Uterus (tissue), 4 donors: ENCODE measurements at places on chromosomes 6 and 20.

DNA sequence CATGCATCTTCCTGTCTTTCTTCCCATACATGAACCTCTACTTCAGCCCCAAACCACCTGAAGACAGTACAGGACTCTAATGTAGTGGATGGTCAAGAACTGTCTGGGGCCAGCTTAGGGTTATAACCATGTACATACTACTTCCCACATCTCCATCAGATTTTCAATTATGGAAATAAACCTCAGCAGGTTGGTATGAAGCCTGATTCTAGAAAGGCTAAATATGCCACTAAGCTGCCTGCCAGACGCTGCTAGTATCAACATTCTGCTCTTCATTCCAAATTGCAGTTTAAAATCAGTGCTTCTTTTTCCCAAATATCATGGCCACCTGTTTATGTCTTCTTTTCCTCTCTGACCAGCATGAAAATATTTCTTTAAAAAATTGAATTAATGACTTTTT, 99.2 kb upstream of the ID4 start:
- no peak for DNase-seq

- DNase-seq: no peak
Measured at GRCh38 chr6:157487110-157487773, 106.3 kb downstream of the ZDHHC14 start.

DNA sequence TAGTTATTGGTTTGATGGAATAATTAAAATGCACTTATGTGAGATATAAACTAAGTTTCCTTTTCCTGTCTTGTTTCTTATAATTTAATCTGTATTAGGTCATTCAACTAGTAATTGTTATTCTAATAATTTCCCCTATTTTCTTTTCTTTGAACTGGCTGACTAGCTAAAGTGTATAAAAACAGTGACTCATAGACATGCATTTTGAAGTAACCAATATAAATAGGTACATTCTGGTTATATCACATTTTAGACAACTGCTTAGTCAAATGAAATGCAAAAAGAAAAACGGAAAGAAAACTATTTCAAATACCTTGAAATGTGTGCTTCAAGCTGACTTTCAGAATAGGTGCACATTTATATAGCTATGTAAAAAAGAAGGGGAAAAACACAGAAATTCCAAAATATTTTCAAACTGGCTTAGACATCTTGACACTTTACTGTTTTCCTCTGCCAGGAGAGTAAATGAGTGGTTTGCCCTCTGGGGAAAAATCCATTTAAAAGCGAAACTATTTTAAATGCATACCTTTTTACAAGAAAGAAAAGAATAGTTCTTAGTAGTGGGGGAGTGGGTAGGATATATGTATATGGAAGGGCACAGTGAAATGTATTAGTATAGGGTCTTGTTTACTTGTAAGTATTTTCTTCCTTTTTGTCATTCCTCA, 28.3 kb downstream of the KCNQ5 start:
- no peak for DNase-seq

DNA sequence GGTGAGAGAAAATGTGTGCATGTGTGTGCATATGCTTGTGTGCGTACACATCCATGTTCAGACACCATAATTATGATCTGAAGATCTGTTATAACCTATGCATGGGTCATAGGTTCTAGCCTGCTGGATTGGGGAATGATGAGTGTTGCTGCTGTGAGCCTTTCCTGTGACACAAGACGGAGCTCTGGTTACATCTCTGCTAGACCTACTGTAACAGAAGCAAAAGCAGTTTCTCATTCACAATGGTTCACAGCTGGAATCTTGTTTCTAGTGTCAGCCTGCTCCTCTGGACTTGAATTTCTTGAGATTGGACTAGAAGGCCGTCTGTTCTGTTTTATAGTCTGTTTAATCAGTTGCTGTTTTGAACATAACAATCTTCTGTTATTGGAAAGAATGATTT, 40.1 kb downstream of the DEFB114 start:
- DNase-seq: no peak

- no peak for DNase-seq
Measured at GRCh38 chr6:193773-194310, 98.4 kb upstream of the DUSP22 start.

GRCh38 chr20:34859367-34859766, 13.3 kb downstream of the GGT7 start:
- DNase-seq: no peak

DNA sequence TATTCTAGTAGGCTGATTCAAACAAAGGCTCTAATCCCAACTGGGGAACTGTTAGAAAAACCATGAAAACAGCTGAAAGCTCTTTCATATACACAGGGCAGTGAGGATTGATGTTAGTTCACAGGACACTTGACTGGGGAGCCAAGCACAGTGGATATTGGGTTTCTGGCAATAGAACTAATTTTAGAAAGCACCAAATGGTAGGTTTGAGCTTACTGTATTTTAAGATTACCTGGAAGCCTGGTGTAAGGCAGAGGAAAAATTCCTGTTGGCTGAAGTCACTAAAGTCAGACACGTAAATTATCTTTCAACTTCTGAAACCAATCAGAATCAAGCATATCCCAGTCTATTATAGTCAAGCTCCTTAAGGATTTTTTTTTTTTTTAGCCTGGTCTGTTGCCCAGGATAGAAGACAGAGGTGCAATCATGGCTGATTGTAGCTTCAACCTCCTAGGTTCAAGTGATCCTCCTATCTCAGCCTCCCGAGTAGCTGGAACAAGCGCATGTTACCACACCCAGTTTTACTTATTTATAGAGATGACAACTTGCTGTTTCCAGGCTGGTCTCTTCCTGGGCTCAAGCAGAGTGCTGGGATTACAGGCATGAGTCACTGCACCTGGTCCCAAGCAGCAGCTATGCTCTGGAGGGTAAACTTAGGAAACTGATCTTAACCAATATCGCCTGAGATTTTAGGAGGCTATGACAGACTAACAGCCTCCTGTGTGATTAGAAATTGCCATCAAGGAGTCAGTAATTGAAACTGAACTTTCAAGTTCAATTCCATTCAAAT, 32.5 kb upstream of the SYNCRIP start:
- no peak for DNase-seq

DNA sequence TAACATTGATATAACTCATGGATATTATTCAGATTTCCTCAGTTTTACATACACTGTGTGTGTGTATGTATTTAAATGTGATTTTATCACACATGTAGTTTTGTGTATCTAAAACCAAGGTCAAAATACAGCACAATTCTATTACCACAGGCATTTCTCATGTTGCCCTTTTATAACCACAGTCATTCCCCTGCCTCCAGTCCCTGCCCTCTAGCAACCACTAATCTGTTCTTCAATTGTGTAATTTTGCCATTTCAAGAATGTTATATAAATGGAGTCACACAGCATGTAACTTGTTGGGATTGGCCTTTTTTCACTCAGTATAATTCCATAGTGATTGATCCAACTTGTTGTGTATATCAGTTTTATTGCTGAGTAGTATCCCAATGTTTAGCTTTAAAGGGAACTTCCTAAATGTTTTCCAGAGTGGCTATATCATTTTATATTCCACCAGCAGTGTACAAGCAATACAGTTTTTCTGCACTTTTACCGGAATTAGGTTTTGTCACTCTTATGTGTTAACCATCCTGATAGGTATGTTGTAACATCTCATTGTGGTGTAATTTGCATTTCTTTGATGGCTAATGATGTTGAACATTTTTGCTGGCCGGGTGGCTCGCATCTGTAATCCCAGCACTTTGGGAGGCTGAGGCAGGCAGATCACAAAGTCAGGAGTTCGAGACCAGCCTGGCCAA, 338.2 kb downstream of the SOX4 start:
- no peak for DNase-seq

- no peak for DNase-seq
Measured at GRCh38 chr6:16314296-16314695, 75.9 kb downstream of the GMPR start.

GRCh38 chr20:47778398-47779354, 6.6 kb downstream of the SULF2 start:
- DNase-seq: no peak

DNA sequence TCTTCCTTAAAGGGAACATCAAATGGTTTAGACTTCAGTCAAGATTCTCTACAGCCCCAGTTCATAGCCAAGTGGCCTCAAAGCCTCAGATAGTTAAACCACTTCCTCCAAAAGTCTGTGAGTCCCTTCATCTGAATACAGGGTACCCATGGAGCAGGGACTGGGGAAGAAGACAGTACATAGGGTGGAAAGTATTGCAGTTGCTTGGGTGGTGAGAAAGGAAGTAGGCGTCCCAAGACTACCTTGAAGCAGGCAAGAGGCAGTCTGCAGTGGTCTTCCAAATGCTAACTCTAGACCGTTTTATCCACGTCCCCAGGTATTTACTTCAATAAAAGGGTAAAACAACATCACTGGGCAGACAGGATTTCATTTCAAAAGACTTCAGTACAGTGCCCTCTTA, 2.0 kb downstream of the FYN start:
- DNase-seq: no peak

GRCh38 chr6:158506601-158507000, 53.3 kb upstream of the TMEM181 start:
- no peak for DNase-seq

DNA sequence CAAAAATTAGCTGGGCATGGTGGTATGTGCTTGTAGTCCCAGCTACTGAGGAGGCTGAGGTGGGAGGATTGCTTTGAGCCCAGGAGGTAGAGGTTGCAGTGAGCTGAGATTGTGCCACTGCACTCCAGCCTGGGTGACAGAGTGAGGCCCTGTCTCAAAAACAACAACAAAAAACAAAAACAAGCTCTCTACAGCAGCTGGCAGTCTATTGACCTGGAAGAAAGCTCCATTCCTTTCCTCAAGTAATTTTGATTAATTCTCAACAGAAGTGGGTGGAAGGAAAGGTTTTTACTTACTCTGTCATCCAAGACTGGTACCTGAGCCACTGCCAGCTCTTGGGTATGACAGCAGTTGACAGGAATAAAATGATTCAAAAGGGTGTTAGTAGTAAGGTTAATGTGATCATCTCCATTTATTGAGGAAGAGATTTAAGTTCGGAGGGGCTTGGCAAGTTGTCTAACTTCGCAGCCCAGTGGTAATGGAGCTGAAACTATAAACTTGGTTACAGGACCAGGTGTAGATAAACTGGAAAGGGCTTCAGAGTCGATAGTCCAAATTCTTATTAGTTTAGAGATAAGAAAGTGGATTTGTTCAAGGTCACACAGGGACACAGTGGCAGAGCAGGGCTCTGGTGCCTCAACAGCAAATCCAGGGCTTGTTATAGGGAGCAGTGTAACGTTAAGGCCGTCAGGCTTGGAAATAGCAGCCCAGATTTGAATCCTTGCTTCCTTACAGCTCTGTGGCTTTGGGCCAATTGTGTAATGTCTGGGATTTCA, 14.8 kb downstream of the SRSF3 start:
- DNase-seq: no peak

DNA sequence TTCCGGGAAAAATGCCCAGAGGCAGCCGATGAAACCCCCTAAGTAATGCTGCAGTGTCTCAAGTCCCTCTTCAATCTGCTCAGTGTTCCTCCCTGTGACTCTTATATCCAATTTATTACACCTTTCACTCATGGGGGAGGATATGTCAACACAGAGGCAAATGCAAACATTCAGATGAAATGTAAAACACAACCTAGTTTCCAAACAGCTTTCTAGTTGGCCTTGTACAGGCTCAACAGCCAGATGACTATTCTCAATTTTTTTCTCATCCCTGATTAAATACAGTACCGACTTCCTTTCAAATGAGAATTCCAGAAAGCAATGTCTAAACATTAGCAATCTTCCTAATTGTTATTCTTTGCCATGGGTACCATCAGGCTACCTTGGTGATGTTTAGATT, 65.0 kb downstream of the BLOC1S5 start:
- DNase-seq: no peak

DNA sequence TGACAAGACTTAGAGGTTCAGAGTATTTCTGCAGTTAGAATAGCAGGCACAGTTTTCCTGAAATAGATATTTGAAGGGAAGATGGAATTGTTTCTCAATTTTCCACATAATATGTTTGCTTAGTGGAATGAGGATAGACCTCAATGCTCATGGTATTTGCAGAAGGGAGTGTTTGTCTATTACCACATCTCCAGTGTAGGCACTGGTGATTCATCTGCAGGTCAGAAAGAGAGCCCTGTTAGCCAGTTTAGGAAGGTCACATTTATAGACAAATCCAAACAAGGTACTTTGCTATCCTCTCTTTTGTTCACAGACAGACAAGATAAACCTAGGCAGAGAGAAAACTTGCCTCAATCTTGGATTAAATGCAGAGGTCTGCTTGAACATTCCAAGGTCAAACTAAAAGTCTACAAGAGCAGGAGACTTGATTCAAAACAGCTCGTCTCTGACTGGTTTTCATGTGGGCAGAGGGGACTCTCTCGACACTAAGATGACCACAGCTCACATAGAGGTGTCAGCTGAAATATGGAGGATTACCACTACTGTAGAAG, 22.8 kb downstream of the ISM1 start:
- no peak for DNase-seq

DNA sequence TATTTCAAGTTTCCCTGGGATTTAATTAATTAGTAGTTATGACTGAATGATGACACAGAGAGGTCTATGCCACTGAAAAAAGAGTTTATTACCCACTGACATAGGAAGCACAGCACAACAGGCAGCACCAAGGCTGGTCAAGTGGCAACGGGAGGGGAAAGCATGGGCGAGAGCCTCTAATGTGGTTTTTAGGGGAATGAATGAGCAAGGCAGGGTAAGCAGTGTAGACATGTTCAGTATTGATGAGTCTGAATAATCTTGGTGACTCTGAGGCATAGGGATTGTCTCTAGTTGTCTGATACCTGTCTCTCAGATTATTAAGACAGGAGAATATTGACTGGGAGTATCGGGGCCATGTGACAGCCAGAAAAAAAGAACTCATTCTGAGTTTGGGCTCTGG, 46.3 kb downstream of the RPP21 start:
- DNase-seq: no peak

DNA sequence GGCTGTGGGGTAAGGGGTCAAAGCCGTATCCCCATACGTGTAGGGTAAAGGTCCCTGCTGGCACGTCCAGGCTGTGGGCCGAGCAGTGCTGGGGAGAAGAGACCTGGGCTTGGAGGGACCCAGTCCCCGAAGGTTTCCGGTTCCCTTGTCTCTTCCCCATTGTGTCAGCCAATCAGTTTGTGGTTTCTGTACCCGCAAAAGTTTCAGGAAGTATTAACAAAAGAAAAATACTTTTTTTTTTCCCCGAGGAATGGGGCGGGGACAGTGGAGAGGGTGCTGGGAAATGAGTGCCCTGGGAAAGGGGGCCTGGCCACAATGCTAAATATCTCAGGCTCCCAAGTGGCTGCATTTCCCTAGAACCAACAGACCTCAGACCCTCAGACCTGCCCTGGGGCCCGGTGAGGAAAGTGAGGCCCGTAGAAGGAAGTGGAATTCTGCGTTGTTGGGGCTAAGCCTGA, 15.2 kb upstream of the AMD1 start:
- DNase-seq: no peak

GRCh38 chr20:57425150-57426013, 34.2 kb downstream of the RBM38 start:
- DNase-seq: no peak

- no peak for DNase-seq
Measured at GRCh38 chr6:43173591-43174262, 2.7 kb downstream of the SRF start.
